NT2/D1 (cell line): ENCODE measurements at places on chromosomes 6 and 20.

GRCh38 chr6:156955494-156956183, 178.5 kb downstream of the ARID1B start:
- no peak for DNase-seq

DNA sequence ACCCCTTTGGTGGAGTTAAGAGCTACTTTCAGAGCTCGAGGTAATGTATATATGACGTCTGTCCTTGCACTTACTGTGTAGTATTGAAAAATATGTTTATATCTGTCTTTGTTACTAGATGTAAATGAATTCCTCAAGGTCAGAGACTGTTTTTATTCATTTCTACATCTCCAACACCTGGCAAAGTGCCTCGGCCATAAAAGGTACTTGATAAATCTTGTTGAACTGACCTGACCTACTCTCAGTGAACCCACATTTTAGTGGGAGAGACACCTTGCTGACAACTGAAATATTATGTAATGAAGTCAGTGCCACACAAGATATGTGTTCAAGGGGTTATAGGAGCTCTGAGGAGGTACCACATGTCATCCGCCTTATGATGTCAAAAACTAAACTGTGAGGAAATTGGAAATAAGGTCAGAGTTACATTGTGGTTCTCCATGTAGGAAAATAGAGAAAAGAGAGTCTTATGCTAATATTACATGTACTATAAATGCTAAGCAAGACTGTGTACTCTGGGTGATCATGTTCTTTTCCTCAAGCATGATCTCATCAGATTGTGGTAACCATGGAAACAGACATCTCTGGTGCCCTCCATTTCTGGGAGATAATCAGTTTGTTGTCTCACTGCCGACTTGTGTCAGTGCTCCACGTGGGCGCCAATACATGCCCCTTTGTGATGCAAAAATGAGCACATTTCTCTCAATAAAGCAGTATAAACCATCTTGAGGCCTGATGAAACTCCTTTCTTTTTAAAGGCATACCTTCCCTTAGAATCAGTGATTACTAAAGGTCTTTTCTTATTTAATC, 5.7 kb upstream of the TMEM30A start:
- no peak for DNase-seq

DNA sequence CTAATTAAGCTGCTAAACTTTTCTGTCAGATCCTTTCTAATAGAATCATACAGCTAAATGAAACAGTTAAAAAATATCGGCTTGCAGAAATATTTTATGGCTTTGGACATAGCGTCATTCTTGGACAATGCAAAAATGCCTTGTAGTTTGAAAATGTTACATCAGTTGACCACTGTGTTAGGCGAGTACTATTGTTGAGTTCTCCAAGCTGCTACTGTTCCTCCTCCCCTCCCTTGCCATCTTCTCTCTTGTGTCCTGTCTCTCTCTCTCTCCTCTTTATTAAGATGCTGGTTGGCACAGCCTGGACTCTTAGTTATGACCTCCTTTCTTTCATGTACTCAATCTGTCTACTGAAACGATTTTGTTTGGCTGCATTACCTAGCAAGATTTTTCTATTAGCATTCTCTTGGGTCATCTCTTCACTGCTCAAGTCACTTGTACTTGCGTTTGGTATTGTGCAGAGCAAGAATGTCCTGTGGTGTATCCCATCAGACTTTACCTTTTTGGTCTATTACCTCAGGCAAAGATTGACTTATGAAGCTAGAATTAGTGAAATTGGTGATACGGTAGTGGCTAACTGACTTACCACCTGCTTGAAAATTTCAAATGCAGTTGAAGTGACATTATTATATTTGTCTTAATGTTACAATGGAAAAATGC, 127.9 kb downstream of the FARS2 start:
- no peak for DNase-seq

GRCh38 chr6:138115201-138115600, 8.0 kb upstream of the PERP start:
- no peak for DNase-seq

GRCh38 chr6:39777218-39777617, 15.0 kb upstream of the DAAM2 start:
- no peak for DNase-seq

- DNase-seq, result no peak
Measured at GRCh38 chr6:135323202-135323668, 142.1 kb downstream of the MYB start.

GRCh38 chr6:43608310-43608763, 20.7 kb downstream of the GTPBP2 start:
- peak; percentile 76 for DNase-seq

DNA sequence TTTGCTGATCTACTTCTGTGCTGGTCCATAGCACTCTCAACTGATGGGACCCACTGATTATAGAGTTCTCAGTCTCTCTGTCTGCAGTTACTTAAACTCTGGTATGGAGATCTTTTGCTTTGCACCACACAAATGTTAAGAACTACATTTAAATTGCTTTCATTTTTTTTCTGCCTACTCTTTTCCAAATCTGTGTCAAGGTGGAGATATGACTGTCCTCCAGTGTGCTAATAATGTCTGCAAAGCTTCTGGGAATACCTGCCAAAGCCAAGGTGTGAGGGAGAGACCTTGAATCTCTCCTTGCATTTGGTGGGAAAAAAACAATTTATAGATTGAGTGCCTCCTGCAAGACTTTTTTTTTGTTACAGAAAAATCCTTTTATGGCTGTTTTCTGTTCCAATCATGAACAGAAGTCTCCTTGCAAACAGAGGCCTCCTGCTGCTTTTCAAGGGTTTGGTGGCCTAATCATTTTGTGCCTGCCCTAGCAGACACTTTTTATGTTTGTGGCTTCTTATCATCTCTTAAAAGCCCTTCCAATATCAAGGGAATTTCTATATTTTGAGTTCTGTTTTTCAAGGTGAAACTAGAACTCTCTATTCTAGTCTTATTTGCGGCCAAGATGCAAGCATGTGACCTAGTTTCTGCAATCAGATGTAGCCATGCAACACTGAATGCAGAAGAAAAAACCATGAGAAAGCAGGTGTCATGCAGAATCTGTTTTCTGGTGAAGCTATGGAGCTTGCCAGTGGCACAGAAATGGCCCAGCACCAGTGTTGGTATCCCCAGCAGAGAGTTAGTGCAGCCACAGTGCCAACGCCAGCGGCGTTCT, 23.2 kb upstream of the AKIRIN2 start:
- DNase-seq, result no peak

DNA sequence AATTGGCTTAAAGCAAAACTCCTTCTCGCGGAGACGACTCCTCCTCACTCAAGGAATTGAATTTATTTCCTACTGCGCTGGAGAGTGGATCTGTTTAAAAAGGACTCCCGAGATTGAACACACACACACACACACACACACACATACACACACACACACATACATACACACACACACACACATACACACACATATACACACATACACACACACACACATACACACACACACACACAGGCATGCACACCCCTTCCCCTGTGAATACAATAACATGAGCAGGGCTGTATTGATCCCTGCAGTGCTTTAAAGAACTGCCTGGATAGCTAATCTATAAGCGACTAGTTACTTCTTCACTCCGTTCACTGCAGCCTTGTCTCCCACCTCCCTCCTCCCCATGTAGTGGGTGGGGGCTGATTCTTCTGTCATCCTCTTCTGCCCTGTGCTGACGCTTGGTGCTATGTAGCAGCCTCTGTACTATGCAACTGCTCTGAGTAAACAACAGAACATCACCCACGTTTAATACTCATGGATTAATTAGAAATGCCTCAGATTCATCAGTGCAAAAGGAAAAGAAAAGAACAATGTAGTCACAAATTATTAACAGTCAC, 549.0 kb downstream of the CDH26 start:
- DNase-seq, result no peak

- no peak for DNase-seq
Measured at GRCh38 chr6:108799791-108800190, 48.4 kb upstream of the ARMC2 start.

- DNase-seq, result no peak
Measured at GRCh38 chr6:74814440-74814839, 391.4 kb downstream of the COL12A1 start.

GRCh38 chr20:36405255-36405654, 99.1 kb downstream of the DLGAP4 start:
- DNase-seq, result no peak

DNA sequence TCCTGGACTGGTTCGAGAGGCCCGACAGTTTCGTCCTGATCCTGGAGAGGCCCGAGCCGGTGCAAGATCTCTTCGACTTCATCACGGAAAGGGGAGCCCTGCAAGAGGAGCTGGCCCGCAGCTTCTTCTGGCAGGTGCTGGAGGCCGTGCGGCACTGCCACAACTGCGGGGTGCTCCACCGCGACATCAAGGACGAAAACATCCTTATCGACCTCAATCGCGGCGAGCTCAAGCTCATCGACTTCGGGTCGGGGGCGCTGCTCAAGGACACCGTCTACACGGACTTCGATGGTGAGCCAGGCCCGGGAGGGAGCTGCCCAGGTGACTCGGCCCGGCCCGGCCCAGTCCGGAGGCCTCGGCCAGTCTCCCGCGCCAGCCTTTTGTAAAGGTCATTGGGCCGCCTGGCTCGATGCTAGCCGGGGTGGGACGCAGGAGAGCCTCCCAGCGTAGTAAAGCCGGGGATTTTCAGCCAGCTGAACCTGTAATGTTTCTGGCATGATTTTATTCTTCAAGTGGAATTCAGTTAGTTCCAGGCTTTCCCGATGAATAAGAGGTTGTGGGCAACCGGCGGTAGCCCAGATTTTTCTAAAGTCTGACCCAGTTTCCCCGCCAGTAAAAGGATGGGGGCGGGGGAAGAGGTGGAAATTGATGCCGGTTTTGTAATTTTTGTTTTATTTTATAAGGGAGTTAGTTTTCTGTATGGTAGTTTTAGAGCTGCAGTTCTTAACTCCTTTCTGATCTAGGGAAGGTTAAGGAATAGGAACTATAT, 1.4 kb downstream of the PIM1 start:
- DNase-seq, result no peak

- no peak for DNase-seq
Measured at GRCh38 chr6:26088344-26088743, 1.1 kb downstream of the HFE start.

GRCh38 chr6:163773646-163774045, 359.1 kb downstream of the QKI start:
- DNase-seq, result no peak

- DNase-seq, result no peak
Measured at GRCh38 chr6:91082311-91082832, 495.5 kb upstream of the MAP3K7 start.

GRCh38 chr6:22082218-22082617, 214.6 kb downstream of the PRL start:
- no peak for DNase-seq

DNA sequence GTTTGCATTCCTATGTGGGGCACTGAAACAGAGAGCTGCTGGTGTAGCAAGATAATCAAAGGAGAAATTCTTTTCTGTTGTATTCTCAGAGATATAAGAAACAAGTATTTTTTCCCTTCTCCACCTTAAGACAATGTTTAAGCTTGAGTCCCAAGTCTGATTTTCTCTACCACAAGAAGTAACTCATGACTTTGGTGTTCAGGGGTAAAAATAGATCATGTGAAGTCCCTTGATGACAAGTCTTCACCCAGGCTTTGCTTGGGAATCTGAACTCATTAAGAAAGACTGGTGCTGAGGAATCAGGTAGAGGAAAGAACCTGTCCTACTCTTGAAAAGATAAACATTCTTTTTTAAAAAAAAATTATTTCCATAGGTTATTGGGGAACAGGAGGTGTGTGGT, 205.6 kb downstream of the ALDH8A1 start:
- DNase-seq, result no peak

GRCh38 chr6:38168126-38168525, 348.6 kb downstream of the ZFAND3 start:
- no peak for DNase-seq

GRCh38 chr20:8246716-8247115, 114.7 kb downstream of the PLCB1 start:
- DNase-seq, result no peak

DNA sequence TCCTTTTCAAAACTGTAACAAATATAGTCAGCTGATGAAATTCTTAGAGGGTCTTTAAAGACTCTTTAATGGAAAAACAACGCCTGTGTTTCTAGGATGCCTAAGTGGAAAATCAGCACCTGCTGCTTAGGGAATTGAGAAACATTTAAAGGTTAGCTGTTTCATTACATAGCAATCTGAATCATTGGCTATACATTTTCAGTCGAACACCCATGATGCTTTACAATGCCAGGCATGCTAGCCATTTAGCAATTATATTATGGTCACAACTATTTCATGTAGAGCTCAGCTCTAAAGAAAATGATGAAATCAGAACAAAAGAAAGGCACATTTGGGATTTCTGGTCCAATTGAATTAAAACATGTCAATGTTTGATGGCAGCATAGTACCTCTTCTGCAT, 270.3 kb upstream of the SYNCRIP start:
- no peak for DNase-seq

DNA sequence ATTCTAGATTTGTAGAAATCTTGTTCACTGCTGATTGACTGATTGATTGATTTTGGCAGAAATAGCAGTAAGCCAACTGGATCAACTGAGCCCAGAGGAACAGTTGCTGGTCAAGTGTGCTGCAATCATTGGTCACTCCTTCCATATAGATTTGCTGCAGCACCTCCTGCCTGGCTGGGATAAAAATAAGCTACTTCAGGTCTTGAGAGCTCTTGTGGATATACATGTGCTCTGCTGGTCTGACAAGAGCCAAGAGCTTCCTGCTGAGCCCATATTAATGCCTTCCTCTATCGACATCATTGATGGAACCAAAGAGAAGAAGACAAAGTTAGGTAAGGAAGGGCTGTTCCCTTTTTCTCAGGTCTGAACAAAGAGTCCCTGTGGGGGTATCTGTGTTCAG, 31.2 kb downstream of the TREML1 start:
- DNase-seq, result no peak

DNA sequence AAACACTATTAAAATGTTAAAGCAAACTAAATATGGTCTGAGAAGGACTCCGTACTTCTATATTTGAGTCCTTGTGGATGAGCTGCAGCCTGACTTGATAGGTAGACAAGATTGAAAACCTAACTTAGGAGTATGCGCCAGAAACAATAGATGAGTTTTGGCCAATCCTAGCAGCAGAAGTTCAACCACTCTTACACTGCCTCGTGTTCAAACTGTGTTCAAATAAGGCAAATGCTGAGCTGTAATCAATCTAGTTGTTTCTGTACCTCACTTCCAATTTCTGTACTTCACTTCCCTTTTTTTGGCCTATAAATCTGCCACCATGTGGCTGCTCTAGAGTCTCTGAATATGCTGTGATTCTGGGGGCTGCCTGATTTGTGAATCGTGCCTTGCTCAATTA, 13.2 kb upstream of the SERINC1 start:
- no peak for DNase-seq

DNA sequence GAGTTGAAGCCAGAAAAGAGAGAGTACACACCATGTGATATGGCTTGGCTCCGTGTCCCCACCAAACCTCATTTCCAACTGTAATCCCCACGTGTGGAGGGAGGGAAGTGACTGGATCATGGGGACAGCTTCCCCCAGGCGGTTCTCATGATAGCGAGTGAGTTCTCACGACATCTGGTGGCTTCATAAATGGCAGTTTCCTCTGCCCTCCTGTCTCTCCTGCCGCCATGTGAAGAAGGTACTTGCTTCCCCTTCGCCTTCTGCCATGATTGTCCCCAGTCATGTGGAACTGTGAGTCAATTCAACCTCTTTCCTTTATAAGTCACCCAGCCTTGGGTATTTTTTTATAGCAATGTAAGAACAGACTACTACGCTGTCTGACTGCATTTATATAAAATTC, 40.3 kb downstream of the TAF4 start:
- DNase-seq, result no peak

- DNase-seq, result no peak
Measured at GRCh38 chr6:24391756-24392405, 10.9 kb upstream of the MRS2 start.
